ENCODE measurements at places on chromosomes 5 and 9. TPM values are rescaled to one million over a fixed set of nuclear protein-coding genes. Genes with fewer than 3 reads are reported as not detected.
A peak's percentile ranks its signal among the peaks of the same experiment; 100 is the strongest.

DNA sequence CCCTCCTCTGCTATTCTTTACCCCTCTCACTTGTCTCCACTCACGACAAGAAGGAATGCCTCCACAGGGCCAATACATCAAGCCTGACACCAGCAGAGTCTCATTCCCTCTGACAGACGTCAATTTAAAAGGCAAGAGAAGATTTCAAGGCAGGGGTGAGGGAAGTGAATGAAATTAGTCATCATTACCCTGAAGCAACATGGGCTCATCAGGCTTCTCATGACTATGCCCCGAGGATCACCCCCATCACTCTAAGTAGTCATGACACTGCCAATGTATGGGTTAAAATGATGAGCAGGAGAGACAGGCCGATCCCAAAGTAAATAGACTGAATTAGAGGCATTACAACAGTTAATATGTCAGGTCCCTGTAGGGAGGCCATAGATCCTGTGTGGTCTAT, 504.4 kb downstream of the TLE4 start:
- no peaks in the 10 kb centered on the region for H3K36me3 ChIP-seq
- no peak for DNase-seq
- peaks cover 14% of the 10 kb centered on the region for H3K4me1 ChIP-seq
- no peak overlapping the region for H3K4me3 ChIP-seq

- peaks cover 4% of the 10 kb centered on the region for H3K4me1 ChIP-seq
- no peaks in the 10 kb centered on the region for H3K36me3 ChIP-seq
- DNase-seq: peak; percentile 57
- H3K27ac ChIP-seq: no peak overlapping the region
Observed at GRCh38 chr9:88531920-88532698, 2.9 kb upstream of the NXNL2 start.

The MACROH2A1 gene
- total RNA-seq: 85.7 TPM

The NAIP gene
- 2.6 TPM for total RNA-seq

GRCh38 chr9:10045598-10045997, 567.2 kb downstream of the PTPRD start:
- H3K27me3 ChIP-seq: peaks cover 2% of the 10 kb centered on the region
- no peak for DNase-seq
- no peak overlapping the region for H3K4me3 ChIP-seq
- no peaks in the 10 kb centered on the region for H3K4me1 ChIP-seq
- H3K36me3 ChIP-seq: no peaks in the 10 kb centered on the region

GRCh38 chr5:31664566-31664965, 25.6 kb downstream of the PDZD2 start:
- no peaks in the 10 kb centered on the region for H3K36me3 ChIP-seq
- H3K4me3 ChIP-seq: no peak overlapping the region
- no peak overlapping the region for H3K27ac ChIP-seq
- H3K27me3 ChIP-seq: no peaks in the 10 kb centered on the region
- DNase-seq: no peak

DNA sequence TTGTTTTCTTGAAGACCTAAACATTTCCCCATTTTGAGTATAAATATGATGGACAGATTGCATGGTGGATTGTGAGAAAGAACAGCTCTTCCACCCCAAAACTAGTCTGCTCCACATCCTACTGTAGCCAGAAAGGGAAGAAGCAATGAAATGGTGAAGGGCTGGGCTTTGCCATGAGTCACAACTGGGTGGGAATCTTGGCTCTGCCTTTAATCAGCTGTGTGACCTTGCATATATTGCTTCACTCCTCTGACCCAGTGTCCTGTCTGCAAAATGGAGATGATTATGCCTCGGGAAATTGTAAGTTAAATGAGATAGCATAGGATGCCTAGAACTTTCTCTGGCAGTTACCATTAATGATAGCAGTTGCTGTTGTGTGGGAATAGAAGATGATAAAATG, 101.9 kb downstream of the PDE8B start:
- no peak for DNase-seq
- no peaks in the 10 kb centered on the region for H3K4me1 ChIP-seq
- H3K27ac ChIP-seq: no peak overlapping the region

The KCNV2 gene
- total RNA-seq: not detected

The MCCC2 gene
- 34.5 TPM for total RNA-seq

The ADRB2 gene
- total RNA-seq: 11.1 TPM

DNA sequence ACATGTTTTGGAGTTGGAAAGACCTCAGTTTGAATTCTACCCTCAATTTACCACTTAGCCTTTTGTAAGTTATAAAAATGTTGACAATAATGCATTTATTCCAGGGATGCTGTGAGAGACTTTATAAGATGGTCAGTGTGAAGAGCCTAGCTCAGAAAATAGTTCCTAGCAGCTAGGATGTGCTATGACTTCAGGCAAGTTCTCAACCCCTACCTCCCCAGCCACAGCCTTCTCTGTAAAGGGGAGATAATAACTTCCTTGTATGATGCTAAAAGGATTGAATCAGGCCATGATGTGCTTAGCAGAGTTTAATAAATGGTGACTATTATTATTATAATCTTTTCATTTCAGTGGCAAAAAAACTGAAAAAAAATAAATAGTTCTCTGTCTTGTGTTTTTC, 77.6 kb downstream of the ALDH1A1 start:
- no peak overlapping the region for H3K4me3 ChIP-seq
- DNase-seq: no peak
- peaks cover 8% of the 10 kb centered on the region for H3K4me1 ChIP-seq
- no peaks in the 10 kb centered on the region for H3K27me3 ChIP-seq
- no peaks in the 10 kb centered on the region for H3K36me3 ChIP-seq
